ENCODE measurements at places on chromosomes 4 and X.

DNA sequence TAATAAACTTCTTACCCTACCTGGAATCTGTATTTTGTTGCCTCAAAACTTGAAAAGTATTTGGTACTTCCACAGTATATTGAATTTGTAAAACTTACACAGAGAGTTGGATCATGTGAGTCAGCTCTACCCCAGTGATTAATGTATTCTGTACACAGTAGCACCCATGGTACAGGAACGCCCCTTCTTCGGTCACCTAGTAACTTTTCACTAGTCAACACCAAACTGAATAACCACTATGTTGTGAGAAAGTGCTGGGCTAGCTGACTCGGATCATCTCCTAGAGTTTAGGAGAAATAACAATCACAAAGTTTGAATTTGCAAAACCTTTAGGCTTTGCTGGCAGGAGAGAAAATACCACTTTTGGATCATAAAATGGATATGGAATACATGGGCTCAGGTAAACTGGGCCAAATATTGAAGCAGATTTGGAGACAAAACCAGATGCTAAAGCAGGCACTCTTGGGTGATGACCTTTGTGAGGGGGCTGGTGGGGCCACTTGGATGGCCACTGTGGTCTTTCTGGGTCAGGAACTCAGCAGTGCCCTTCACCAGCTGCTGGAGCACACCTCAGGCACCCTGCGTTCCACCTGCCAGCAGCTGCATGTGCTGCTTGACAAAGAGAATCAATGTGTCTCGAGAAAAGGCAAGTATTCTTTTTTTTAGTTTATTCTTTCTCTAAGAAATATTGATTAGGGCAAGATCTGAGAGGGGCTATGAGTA is at the start of gene DTHD1:
TSS of gene DTHD1 (plus strand) at position 233 of the 723 bp plus-strand sequence. CDS start at position 376, 143 bp downstream.
- DNase-seq = no peak

DNA sequence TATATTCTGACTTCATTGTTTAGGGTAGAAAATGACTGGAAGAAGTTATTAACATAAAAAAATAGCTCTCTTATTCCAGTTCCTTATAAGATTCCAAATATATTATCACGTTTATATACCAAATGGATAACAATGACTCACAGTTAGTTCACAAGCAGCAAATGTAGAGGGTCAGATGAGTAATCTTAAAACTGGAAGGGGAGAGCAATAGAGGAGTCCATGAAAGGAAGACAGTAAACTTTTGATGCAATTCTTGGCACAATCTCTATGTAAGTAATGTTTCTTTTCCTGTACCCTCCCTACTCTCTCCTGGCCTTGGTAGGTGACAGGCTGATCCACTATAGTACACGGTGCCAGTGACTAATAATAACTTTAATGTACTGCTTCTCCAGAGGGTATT is 259.0 kb upstream of the TRPC5 start:
- DNase-seq = no peak

DNA sequence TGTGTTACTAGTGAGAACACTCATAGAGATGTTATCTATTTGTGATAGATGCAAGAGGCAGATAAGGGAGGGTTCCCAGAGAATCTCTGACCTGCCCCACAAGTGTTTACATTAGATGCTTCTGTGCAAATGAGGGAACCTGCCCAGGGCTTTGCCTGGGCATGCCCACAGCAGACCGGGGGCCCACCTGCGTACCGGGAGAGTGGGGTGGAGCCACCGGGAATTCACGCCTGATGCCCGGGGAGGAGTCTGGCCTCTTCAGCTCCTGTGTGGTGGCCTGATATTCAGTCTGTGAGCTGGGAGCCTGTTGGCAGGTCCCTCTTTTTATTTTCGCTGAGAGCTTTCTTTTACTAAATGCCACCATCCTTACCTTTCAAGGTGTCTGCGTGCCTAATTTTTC is 155.7 kb downstream of the SNCA start:
- DNase-seq = no peak

DNA sequence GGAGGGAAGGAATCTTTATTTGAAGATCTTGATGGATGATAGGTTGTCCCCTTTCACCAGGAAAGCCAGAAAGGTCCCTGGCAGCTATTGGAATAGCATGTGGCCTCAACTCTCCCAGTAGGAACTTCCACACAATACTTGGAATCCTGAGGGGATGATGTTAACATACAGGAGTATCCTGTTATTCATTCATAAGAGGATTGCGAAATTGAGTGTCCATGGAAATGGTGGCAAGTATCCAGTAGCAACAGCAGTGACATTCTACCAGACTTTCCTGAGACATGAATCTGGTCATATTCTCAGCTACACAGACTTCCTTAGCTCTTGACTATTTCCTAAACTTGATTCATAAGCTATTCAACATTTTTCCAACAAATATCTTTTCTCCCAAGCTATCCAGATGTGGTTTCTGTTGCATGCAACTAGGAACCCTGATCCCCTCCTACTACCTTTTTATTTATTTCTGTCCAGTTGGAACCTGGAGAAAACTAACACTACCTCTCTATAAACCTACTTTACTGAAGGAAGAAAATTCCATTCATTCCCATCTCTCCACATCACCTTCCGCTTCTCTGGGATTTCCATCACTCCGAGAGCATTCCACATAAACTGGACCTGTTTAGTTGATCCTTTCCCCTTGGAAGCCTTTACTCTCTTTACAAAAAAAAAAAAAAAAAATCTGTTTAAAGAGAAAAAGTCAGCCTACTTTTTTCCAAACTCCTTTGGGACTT is 101.8 kb downstream of the ANXA5 start:
- DNase-seq = no peak

DNA sequence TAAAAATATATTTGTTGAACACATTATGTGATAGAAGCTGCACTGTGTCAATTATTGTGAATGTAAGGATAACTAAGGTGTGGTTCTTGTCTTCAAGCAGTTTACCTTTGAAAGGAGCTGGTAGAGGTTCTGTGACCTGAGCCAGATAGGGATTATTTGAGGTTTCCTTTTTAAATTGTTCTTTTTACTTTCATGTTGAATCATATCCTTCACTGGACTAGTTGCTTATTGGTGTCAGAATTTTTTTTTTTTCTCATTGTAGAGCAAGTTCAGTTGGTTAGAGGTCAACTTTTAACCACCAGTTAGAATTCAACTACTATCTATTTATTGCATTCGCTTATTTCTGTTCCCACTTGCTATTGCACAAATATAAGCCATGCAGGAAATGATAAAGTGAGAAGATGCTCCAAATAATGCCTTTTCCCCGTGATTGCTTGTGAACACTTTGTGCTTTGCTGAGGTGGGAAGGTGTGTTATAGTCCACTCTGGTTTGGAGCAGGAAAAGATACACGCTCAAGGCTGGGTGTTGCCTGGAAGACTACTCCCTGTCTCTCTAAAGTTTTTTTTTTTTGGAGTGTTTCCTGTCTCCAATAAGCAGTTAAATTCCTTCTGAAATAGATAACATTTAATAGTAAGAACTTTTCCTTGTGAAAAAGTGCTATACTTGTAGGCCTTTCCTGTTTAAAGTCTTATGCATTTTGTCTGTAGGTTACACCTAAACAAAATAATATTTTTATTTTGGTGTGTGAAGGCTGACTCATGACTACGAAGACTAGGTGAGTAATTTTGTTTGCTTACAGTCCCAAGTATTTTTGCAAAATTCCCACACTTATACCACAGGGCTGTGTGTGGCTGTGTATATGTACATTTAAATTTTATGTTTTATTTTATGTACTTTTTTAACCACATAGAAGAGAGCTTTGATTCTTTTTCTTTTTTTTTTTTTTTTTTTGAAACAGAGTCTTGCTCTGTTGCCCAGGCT is 83.8 kb upstream of the LCORL start:
- no peak for DNase-seq

DNA sequence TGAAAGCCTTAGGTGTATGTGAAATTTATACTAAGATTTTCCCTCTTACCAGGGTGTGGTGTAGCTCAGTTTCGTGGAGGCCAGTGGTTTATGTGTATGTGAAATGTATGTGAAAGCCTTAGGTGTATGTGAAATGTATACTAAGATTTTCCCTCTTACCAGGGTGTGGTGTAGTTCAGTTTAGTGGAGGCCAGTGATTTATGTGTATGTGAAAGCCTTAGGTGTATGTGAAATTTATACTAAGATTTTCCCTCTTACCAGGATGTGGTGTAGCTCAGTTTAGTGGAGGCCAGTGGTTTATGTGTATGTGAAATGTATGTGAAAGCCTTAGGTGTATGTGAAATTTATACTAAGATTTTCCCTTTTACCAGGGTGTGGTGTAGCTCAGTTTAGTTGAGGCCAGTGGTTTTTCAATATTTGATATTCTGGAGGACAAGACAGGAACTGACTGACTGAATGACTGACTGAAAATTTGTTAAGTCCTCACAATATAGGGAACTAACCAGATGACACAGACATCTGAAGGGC is 143.7 kb downstream of the NEXMIF start:
- no peak for DNase-seq

DNA sequence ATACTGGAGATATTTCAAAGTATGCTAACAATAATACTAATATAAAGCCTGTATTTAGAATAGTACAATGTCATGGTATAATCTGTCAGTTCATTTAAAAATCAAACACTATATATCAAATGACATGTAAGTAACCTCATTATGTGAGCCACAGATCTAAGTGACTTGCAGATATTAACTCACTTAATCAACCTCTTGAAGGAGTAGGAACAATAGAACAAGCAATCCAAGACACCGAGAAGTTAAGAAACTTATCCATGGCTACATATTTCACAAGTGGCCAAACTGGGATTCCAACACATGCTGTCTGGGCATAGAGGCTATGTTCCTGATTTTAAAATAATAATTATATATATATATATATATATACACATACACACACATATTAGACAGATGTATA is 554.0 kb downstream of the ARAP2 start:
- DNase-seq = no peak

- DNase-seq = no peak
Measured at GRCh38 chr4:124873361-124874171, 161.0 kb upstream of the ANKRD50 start.

DNA sequence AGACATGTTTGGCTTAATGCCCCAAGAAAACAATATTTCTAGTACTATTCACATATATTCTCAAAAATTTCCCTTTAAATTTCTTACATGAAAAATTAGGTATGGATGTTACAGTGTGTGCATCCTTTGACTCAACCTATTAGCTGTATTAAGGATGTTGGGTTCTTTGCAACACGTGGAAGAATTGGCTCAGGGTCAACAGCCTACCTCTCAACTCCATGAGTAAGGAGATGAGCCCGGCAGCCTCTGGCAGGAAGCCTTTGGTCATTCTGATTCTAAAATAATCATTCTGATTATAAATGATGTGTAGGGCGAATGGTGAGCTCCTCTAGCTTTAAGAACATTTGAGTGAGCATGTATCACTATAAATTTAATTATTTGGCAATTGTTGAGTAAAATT is 148.0 kb upstream of the WDFY3 start:
- DNase-seq = no peak

GRCh38 chrX:23841847-23842522 is 59.0 kb downstream of the SAT1 start:
- no peak for DNase-seq

GRCh38 chr4:163612762-163613161 is 118.3 kb downstream of the TMA16 start:
- DNase-seq = no peak

- DNase-seq = no peak
Measured at GRCh38 chrX:16739574-16739973, 20.2 kb downstream of the SYAP1 start.

DNA sequence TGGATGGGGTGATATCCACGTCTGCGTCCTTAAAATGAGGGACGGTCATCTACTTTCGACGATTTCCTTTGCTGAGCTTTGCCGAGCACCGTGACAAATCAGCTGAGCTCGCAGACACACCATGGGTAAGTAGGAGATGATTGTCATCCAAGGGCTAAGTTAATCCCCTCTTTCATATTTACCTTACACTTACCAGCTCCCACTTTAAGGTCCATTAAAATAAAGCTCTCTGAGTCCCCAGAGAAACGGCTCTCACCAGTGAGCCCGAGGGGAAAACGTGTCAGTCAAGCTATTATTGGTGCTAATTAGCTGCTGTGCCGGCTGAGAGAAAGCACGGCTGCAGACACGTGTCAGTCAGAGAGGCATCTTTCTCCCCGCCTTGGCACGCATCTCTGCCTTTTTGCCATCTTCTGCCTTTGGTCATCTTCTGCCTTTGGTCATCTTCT is 72.2 kb downstream of the CRLF2 start:
- DNase-seq = no peak

- no peak for DNase-seq
Measured at GRCh38 chr4:139900964-139901376, 235.4 kb downstream of the MGST2 start.

GRCh38 chr4:99629962-99630554 is 27.6 kb downstream of the C4orf54 start:
- DNase-seq = no peak

GRCh38 chr4:140858897-140859296 is 102.7 kb upstream of the TBC1D9 start:
- DNase-seq = no peak

DNA sequence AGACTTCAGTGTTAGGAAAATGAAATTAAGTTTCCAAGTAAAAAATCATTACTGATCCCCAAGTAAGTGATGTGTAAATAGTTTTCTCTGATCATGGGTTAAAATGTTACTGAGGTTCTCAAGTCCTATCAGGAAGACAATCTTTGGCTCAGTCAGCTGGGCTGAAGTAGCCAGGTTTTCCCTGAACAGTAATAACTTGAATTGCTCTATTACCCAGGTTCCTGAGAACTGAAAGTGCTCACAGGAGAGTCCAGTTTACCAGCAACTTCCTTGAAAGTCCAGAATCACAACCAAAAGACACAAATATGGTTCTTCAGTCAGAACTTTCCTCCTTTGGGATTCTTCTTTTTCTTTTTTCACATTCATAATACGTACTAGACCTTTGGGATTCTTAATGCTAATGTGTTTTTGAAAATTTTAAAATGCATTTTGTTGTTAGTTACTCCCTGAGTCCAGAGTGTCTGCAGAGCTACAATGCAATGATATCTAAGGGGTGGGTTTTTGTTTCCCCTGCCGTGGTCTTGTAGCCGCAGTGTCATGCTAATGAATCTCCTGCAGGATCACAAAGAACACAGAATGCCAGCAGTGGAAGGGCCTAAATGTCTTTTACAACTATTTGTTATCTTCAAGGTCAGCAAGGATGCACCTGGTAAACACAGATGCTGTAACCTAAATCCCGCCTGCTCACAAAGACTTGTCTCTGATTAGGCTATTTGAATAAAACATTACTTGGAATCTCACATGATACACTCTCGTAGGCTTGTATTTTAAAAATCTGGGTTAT is 439.8 kb upstream of the NR3C2 start:
- no peak for DNase-seq

- DNase-seq = no peak
Measured at GRCh38 chrX:11375614-11376119, 82.5 kb downstream of the AMELX start.

- DNase-seq = no peak
Measured at GRCh38 chrX:14779580-14779979, 93.3 kb downstream of the FANCB start.

DNA sequence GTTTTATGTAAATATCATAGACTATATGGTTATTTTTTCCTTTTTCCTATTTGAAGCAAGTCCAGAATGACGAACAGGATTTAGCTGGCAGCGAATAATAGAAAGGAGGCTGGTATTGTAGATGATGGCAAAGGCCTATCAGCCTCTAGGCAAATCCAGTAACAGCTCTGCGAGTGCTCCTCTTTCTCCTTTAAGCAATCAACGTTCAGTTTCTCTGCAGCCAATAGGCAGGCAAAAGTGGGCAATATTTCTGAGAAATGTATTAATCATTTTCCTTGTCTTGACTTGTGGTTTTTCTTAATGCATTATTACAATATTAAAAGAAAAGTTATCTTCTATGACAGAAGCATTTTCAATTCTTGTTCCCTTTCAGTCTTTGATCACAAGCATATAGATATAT is 183.3 kb downstream of the SH3KBP1 start:
- no peak for DNase-seq

Measured in NCI-H2081 treated with DMSO at 0.1 percent for 48 hours (cell line).